Adipocyte (in vitro differentiated cells): ENCODE measurements at places on chromosomes 3 and 15.

- DNase-seq: no peak
Observed at GRCh38 chr3:188383748-188384147, 229.8 kb downstream of the LPP start.

GRCh38 chr3:188832146-188832545 lies 339.6 kb upstream of the TPRG1 start:
- DNase-seq: no peak

DNA sequence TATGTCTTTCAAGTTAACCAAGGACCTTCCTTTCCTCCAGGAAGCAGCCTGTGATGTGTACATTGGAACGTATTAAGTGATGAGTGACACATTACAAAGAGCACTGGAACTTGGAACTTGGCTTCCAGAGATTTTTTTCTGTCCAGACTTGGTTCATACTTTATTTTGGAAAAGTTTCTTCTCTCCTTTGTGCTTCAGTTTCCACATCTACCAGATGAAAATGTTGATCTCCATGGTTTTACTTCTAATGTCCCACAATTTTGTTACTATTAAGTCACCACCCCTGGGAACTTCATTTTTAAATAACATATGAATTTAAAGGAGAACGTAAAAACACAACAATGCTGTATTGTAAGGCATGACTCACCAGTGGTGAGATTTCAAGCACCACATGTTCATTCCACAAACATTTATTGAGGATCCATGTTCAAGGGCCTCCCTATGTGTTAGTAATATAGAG lies 290.7 kb upstream of the LMCD1 start:
- no peak for DNase-seq

DNA sequence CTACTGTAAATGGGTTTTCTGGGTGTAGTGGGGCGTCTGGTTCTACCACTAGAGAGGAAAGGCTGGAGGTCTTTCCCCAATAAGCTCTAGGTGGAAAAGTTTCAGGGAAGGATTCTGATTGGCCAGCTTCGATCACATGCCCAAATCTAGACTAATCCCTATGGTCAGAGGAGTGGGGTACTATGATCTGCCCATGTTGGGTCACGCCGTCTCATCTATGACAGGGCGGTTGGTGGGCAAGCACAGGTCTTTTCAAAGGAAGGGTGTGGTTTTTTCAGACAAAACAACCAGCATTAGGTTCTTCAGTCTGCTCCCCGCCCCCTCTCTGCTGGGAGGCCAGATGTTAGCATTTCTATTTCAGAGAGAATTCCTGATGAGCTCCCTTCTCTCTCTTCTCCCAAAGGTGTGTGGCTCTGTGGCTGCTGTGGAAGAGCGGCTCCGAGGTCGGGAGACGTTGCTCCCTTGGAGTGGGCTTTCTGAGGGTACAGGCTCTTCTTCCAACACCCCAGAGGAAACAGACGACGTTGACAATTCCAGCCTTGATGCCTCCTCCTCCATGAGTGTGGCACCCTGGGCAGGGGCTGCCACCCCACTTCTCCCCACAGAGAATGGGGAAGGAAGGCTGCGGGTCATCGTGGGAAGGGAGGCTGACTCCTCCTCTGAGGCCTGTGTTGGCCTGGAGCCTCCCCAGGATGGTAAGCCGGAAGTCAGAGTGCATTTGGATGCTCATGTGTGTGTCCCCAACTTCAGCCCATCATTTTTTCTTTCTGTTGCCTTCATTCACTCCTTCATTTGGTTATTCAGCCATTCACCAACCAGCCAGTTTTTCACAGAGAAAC lies 9.7 kb upstream of the TATDN2 start:
- DNase-seq: no peak

DNA sequence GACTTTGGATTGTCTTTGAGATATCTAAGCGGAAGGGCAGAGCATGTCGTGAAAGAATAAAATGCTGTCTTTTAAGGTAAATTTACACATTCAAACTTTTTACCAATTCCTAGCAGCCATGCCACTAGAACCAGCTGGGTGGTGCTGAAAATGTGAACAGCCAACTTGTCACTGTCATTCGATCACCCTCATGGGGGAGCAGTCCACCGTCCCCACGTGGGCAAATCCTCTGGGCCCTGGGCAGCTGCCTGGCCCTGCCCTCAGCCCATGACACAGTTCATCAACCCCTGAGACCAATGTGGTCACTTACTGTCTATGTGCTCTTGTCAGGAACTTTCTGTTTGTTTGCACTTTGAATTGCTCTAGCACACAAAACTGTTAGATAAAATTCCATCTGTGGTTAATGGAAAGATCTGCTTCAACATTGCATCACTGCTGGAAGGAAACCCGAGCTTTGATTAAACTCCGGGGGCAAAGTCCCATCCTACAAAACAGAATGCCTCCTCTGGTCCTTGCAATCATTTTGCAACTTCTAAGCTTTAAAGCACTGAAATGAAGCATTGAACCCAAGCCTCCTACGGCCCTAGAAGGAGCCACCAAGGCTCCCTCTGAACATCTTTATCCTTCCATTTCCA lies 50.1 kb downstream of the PCSK6 start:
- DNase-seq: peak; percentile 62

GRCh38 chr15:70190965-70191364 lies 93.2 kb upstream of the TLE3 start:
- DNase-seq: no peak

- DNase-seq: peak; percentile 73
Observed at GRCh38 chr3:16124636-16125035, 49.8 kb upstream of the GALNT15 start.

- no peak for DNase-seq
Observed at GRCh38 chr3:154955907-154956533, 124.1 kb upstream of the MME start.

- DNase-seq: no peak
Observed at GRCh38 chr3:40387895-40388254, 891 bp downstream of the ENTPD3 start.

GRCh38 chr15:61339516-61339915 lies 110.4 kb upstream of the RORA start:
- DNase-seq: no peak

GRCh38 chr15:59931646-59932261 lies 72.4 kb upstream of the FOXB1 start:
- no peak for DNase-seq

GRCh38 chr3:191236646-191237045 lies 37.6 kb downstream of the OSTN start:
- peak; percentile 60 for DNase-seq

DNA sequence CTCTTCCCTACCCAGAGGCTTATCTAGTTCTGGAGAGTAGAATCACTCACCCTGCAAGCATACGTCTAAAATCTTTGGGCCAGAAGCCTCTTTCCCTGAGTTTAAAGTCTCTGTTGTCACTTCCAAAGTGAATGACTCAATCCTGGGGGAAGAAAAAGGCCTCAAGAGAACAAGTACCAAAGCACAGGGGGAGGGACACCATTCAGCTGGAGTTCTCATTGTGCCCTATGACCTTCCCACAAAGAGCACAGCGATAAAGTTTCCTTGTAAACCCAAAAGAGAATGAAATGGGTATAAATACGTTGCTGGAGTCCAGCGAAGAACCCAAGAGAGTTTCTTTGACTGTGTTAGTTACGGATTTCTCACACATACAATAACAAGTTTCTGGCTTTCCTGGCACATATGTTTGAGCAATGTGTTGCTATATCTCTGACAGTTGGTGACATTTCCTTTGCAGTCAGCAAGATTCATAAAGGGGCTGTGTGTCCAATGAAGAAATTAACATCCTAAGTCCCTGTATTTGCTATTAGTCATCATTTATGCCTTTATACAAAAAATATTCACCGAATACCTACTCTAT lies 107.3 kb upstream of the PTPRG start:
- no peak for DNase-seq

- no peak for DNase-seq
Observed at GRCh38 chr3:184789314-184789998, 22.5 kb upstream of the VPS8 start.

- DNase-seq: peak; percentile 80
Observed at GRCh38 chr3:25427563-25427941, 511 bp upstream of the RARB start.

GRCh38 chr3:53949541-53949940 lies 57.9 kb upstream of the SELENOK start:
- DNase-seq: no peak

DNA sequence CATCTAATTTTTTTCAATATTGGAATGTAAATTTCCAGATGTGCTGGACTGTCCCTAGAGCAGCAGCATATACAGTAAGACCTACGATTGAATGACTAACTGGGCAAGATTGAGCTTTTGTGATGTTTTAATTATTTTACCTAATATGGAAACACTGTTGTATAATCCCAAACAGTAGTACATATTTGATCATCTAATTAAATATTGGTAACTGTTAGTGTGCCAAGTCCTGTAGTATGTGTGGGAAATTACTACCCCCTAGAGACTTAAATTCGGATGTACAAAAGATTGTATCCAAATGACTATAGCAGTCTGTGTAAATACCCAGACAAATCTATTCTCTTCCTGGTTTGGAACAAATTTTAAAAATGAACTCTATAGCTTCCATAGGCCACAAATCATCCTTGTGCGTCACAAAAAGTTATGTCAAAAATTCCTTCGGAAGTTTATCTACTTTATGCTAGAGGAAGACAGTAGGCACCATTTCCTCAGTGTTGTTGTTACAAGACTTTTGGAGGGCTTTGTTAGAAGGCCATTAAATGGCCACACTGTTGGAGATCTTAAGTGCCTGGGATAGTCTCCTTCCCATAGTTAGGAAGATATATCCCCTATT lies 41.6 kb downstream of the NKIRAS1 start:
- DNase-seq: no peak

- no peak for DNase-seq
Observed at GRCh38 chr3:69241769-69242168, 119.4 kb upstream of the LMOD3 start.

DNA sequence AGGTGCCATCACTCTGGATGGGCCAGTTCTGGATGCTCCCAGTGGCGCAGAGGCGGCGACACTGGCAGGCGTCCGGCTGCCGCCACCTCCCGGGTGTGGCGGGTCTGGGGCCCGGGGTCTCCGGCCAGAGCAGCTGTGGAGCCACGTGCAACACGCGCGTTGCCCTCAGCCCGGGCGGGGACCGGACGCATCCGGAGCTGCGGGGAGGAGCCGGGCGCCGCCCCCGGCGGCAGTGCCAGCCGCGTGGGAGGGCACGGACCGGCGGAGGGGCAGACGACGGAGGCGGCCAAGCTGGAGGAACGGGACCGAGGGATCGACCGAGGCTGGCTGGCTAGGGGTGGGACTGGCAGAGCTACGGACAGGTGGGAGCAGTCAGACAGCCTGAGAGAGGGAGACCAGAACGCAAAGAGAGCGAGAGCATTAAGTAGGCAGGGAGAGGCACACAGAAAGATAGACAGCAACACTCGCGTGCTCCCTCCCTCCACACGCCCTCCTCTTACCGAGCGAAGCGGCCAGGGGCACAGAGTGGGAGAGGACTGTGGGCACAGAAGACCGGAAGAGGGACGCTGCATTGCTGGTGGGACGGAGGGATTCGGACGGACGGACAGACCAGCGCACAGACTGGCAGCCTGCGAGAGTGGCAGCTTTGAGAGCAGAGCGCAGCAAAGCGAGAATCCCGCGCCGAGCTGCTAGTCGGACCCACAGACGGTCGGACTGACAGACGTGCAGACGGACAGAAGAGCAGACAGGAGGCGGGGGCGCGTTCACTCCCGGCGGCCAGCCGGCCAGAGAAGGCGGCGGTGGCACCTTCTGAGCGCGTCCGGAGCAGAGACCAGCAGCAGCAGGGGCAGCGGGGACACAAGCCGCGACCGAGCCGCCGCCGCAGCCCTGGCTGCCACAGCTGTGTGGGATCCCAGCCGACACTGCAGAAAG lies at the start of gene ARPP21:
Gene ARPP21 (plus strand): TSS at position 272 of the 933 bp plus-strand sequence. CDS start 42,227 bp downstream, outside the sequence.
- DNase-seq: peak; percentile 61

DNA sequence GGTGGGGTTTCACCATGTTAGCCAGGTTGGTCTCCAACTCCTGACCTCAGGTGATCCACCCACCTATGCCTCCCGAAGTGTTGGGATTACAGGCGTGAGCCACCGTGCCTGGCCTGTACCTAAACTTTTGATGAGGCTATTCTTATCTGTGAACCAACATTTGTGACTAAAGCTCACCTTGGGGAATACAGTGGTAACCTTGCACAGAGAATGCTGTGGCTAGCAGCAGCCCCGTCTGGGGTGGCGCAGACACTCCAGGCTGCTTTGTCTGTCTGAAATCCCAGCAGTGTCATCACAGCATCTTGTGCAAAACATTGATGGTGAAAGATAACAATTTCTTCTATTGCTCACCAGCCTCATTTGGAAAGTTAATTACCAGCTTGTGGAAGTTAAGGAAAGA lies 58.9 kb downstream of the CMTM8 start:
- no peak for DNase-seq

DNA sequence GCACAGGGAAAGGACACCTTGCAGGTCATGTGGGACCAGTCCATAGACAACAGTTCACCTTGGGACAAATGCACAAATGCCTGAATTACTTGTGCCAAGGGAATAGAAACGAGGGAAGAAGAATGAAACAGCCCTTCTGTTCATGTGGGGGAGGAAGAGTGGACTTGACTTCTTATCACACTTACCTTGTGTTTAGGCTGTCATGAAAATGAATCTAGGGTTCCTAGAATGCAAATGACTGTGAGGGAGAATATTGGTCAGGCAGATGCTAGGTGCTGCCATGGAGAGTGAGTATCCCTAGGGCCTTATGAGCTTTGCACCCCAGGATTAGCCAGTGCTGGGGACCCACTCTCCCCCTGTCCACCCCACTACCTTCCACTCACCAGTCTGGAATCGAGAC lies 11.0 kb upstream of the PRKAR2A start:
- DNase-seq: no peak

DNA sequence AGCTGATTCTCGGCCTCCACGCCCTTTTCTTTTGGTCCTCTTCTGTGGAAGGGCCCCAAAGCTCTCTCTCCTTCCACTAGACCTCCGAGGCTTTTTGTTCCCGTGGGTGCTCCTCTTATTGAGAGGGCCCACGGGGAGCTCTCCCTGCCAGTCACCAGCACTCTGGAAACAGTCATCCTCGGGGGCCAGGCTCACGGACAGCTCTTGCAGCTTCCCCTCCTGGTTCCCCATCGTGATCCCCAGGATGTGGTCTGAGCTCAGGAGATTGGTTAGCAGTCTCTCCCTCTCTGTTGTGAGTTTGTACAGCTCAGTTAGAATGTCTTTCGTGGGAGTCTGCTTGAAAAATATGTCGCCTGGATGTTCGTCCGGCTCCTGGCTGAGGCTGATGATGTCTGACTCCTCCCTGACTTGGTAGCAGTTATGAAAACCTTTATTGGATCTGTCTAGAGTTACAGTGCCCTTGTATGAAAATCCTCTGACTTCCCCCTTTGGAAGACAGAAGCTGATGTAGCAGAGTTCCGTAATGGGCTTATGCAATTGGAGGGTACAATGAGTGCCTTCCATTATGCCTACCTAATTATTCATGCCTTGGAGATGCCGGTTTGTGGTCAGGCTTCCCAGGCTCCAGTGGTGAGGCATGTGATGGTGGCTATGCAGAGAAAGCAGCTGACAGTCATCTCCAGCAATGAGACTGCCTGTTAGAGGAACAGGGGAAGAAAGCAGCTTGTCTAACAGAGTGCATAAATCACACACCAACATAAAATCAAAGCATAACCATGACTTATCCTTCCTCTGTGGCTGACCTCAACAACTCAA lies 40.0 kb downstream of the FMN1 start:
- peak; percentile 49 for DNase-seq

GRCh38 chr3:49461443-49462171 lies 8.5 kb upstream of the DAG1 start:
- DNase-seq: peak; percentile 33

- DNase-seq: peak; percentile 32
Observed at GRCh38 chr3:83934192-83935021, 1024.4 kb upstream of the CADM2 start.

GRCh38 chr15:62877276-62877857 lies 165.2 kb upstream of the TPM1 start:
- DNase-seq: no peak
